Non-pigmented ciliary epithelial cell (primary cell): ENCODE measurements at places on chromosomes 16 and 17.

GRCh38 chr16:87133966-87134627, 183.1 kb downstream of the C16orf95 start:
- no peak for DNase-seq

- no peak for DNase-seq
Observed at GRCh38 chr17:49363251-49363650, 1.2 kb upstream of the ZNF652 start.

DNA sequence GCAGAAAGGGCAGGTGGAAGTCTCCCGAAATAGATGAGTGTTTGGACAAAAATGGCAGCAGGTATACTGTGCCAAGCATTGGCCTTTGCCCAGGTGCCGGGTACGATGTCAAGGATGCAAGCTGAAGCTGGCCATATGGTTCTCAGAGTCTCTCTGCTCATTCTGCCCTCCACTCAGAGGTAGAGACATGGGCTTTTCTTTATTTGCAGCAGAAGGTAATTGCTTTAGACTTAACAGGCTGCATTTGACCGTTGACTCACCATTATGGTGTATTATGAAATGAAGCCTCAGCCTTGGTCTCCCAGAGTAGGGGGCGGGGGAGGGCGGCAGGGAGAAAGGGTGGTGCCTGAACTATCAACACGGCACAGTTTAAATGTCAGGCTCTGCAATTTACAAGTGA, 969.1 kb upstream of the EEF2KMT start:
- DNase-seq = no peak

- DNase-seq = no peak
Observed at GRCh38 chr17:57895382-57896060, 45.7 kb upstream of the MRPS23 start.

DNA sequence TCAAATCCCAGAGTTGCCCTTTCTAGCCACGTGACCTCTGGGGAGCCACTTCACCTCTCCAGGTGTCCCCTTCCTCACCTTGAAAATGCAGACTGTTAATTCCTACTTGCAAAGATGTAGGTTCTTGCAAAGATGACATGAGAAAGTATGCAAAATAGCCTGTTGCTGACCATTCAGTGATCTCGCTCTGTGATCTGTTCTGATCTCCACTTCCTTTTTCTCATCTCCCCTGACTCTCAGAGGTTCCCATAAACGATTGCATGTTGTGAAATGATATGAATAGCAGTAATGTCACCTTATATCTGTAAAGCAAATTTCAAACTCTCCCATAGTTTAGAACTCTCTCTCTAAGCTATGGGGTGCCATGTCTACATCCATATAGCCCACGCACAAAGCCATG, 182.3 kb downstream of the TMEM132E start:
- no peak for DNase-seq

- DNase-seq = no peak
Observed at GRCh38 chr16:30875871-30876801, 17.7 kb downstream of the BCL7C start.

DNA sequence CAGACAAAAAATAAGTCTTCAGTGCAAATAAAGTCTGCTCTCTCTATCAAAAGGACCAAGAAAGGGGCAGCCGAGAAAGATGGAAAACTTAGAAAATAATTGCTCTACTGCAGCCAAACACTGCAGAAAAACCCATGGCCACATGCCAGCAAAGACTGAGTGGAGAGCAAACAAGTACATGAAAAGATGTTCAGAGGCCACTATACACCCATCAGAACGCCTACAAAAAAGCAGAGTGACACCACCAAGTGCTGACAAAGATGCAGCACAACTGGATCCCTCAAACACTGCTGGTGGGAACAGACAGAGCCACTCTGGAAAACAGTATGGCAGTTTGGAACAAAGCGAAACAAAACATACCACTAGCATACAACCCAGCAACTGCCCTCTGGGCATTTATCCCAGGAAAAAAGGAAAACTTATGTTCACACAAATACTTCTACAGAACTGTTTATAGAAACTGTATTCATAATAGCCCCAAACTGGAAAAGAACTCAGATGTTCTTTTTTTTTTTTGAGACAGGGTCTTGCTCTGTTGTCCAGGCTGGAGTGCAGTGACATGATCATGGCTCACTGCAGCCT, 36.7 kb downstream of the KIAA0753 start:
- DNase-seq = no peak

GRCh38 chr17:57772774-57773173, 27.7 kb upstream of the CCDC182 start:
- no peak for DNase-seq

GRCh38 chr17:62968445-62968923, 2.4 kb downstream of the TANC2 start:
- DNase-seq = peak; percentile 83

- DNase-seq = no peak
Observed at GRCh38 chr16:77344341-77344740, 90.5 kb downstream of the ADAMTS18 start.
